T follicular helper cell (primary cell): ENCODE measurements at places on chromosomes 11 and 22.
A peak's percentile ranks its signal among the peaks of the same experiment; 100 is the strongest.

DNA sequence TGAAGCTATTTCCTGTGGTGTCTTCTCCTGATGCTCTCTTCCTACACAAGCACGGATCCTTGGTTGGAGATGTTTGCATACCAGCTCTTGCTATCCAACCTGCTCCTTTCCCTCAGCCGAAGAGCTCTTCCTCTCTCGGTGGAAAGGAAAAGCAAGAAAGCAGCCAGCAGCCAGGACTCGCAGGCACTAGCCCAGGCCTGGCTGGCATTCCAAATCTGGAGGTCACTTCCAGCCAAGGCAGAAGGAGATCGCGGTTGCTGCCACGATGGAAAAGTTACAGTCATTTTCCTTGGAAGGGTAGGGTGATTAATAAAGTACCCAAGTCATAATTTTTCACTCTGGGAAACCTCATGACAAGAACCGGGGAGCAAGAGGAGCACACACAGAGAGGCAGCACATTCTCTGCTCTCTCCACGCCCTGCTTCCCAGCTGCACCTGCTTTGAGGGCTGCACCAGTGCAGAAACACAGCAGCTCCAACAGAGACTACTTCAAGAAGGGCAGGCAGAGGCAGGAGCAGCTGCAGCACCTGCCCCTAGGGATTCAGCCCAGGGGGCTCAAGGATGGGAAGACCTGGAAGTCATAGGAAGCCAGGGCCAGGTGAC is 399.3 kb downstream of the CADM1 start:
- no peak for DNase-seq

GRCh38 chr11:45812581-45813548 is 7.9 kb downstream of the SLC35C1 start:
- no peak for DNase-seq

- DNase-seq = no peak
Measured at GRCh38 chr11:118885831-118886565, 2.3 kb downstream of the CXCR5 start.

- no peak for DNase-seq
Measured at GRCh38 chr22:46012182-46012880, 35.4 kb upstream of the WNT7B start.

DNA sequence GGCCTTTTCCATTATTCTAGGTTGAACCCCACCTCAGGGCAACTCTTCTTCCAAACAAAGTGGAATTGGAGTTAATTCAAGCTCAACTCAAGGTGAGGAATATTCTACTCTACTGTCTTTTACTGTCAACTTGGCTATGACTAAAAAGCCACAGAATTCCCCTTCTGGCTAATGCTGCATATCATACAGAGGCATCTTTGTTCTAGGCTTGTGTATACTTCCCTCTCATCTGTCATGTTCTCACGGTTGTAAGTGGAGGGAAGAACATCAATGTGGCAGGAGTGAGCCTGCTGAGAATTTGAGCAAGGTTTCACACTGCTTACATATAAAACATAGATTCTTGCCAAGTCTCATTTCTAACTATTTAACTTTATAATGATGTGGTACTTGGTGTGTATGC is 921.4 kb upstream of the CNTN5 start:
- no peak for DNase-seq

DNA sequence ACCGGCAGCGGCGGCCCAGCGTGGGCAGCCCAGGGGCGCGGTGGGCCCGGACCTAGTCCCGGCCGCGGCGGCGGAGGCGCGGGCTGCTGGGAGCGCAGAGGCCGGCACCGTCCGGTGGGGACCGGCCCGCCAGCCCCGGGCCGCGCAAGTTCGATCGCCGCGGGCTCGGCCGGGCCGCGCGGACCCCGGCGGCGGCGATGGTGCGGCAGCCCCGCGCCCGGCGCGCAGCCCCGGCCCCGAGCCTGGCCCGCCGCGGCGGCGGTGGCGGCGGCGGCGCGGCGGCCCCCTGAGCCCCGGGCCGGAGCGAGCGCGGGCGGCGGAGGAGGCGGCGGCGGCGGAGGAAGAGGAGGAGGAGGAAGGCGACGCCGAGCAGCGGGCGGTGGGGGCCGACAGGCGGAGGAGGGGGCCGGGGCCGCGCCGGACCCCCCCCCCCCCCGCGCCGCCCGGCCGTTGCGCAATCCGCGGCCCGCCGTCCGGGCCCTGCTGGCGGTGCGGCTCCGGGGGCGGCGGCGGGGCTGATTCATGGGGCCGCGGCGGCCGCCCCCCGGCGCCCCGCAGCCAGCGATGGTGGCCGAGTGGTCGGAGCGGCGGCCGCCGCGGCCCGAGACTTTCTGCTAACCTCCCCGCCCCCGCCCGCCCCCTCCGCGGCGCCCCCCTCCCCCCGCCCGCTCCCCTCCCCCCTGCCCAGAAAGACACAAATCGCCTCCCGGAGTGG is 1251.9 kb downstream of the BRD1 start:
- DNase-seq = no peak

- DNase-seq = no peak
Measured at GRCh38 chr11:78216571-78217287, 28.0 kb downstream of the USP35 start.

DNA sequence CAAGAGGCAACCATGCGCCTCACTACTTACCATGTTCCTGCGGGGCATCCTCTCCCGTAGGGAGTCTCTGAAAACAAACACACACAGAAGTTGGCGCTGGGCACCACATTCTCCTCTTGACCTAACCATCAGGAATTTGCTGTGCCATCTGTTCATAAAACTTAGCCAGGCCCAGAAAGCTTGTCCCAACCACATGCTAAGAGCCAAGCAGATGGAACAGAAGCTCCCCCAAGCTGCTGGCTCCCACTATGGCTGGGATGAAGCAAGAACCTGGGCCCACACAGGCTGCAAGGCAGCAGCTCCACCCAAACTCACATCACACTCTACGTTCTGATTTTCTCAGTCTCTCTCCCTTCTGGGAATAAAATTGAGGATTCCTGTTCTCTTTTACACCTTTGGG is 17.4 kb downstream of the HPS4 start:
- DNase-seq = no peak

- no peak for DNase-seq
Measured at GRCh38 chr11:104410336-104410735, 246.4 kb upstream of the PDGFD start.

GRCh38 chr11:117910941-117911655 is 18.1 kb downstream of the TMPRSS13 start:
- no peak for DNase-seq

GRCh38 chr11:64265176-64266160 is 14.1 kb downstream of the PLCB3 start:
- no peak for DNase-seq

DNA sequence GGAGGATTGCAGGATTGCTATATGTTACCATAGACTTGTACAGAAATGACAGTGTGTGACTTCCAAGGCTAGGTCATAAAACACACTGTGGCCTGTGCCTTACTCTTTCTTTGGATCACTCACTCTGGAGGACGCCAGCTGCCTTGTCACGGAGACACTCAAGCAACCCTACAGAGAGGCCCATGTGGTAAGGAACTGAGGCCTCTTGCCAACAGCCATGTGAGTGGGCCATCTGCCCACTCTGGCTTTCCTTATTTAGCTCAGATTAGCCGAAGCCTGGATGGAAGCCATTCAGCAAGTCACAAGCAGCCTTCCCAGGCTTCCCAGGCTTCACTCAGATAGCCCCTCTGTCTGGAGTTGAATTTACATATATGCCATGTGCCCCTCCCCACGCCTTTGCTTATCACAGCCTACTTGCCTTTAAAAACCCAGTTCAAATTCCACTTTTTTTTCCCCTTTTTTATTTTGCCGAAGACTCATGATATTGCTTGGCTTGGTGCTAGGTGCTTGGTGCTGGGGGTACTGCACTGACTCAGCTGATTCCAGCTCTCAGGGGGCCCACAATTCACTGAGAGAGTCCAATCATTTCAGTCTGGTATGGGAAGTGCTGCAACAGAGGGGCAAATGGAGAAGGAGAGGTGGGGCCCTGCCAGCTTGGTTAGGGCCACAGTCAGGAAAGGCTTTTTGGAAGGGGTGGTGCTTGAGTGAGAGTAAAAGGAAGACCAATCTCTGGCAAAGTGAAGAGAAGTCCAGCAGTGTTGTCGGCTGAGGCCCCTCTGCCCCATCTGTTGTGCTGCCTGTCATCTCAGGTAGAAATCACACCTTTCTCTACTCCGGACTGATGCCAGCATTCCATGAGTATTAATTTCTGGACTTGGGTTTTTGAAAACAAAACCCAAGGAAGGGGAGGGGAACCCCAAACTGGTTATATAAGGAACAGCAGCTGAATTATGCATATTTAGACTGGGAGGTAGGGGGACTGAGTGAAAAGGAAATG is 14.5 kb upstream of the P4HA3 start:
- no peak for DNase-seq

DNA sequence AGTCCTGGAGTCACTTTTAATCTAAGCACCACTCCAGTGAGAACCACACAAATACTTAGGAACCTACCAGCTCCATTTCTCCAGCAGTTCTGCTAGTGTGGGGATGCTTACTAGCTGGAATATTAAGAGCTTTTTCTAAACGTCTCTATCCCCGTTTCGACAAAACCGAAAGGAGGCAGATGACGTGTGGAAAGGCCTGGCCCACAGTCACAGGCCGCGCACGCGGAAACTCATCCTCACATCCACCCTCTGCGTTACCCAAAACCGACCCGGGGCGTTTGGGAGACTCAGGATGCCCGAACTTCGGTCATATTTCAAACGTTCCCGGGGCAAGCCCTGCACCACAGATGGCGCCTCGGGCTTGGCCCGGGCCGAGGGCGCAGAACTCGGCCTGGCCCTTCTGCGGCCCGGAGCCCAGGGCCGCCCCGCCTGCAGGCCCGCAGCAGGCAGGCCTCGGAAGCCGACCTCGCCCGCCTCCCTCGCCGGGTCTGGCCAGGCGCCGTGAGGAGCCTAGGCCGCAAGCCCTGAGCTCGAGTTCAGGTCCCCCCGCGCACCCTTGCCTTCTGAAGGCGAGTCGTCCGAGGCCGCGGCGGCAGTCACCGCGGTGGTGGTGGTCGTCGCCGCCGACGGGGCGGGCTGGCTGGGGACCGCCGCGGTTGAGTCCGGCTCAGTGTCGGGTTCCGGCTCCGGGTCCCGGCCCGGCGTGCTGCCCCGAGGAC is 473 bp downstream of the FNBP4 start:
- DNase-seq = peak; percentile 69

DNA sequence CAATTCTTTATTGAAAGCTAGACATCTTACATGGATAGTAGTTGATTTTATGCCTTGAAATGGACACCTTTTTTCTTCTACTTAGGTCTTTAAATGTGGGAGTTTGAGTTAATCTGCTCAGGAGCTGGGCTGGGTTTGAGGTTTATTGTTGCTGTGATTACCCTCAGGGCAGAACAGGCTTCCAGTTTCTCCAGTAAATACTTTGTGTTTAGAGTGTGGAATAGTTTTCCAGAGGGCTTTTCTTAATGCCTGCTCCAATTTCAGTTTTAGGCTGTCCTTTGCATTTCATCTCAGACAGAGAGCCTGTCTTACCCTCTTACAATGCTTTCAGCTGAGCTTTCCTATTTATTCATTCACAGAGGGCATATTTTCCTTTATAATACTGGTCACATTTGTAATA is 69.9 kb upstream of the ADORA2A start:
- DNase-seq = no peak

GRCh38 chr11:75697906-75698581 is 19.6 kb upstream of the MOGAT2 start:
- DNase-seq = no peak

- no peak for DNase-seq
Measured at GRCh38 chr22:28175730-28176492, 256.9 kb upstream of the PITPNB start.

DNA sequence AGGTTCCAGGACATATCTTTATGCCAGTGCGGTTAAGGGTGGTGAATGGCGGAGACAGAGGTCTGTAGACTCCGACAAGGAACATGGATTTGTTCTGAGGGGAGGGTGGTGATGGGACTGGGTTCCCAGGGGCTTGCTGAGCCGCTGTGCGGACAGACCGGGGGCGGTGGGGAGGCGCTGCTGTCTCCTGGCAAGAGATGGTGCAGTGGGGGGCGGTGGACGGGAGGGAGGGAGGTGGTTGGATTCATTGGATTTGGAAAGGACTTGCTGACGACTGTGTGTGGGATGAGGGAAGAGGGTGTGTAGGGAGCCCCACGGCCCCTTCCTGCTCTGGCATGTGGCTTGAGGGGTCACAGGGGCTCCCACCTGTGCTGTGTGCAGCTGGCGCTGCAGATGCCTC is 43.2 kb downstream of the FLRT1 start:
- no peak for DNase-seq

DNA sequence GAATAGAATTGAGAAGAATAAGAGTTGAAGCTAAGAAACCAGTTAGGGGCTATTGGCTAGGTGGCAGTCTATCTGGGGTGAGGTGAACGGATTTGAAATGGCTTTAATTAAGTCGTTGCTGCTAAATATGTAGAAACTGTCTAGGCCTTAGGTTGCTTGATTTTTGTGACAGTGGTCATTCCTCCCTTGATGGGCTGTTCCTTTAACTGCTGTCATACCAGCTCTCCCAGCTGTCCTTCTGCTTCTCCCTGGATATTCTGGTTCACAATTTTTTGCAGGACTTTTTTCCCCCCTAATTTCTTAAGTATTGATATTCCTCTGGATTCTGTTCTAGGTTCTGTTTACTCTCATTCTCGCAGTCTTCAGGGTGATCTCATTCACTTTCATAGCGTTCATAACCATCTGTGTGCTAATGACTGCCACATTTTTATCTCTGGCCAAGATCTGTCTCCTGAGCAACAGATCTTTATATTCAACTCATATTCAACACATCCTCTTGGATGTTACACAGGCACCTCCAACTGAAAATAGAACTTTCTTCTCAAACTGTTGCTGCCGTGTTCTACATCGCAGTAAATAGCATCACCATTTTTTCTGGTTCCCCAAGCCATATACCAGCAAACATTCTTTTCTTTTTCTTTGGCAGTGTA is 134.1 kb downstream of the UVRAG start:
- no peak for DNase-seq

DNA sequence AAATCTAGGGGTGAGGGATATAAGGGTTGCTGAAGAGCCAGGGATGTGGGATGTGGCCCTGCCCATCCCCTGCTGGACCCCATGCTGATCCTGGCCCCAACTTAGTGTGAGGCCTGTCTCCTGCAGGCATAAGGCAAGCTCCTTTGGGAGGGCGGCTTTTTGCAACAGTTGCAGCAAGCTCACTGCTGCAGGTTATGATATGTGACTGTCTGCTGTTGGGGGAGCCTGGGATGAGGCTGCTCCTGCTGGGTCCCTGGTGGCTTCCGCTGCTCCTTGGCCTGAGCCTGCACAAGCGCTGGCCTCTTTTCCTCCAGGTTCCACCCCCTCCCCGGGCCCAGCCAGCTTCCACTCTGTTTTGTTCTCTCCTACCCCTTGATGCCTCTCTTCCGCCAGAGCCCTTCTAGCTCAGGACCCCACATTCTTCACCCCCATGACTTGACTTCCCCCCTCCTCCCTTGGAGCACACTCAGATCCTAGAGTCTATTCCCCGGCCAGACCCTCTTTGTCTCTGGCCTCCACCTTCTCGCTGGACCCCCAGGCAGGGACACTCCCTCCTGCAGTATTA is 35.0 kb upstream of the SYT13 start:
- DNase-seq = no peak

DNA sequence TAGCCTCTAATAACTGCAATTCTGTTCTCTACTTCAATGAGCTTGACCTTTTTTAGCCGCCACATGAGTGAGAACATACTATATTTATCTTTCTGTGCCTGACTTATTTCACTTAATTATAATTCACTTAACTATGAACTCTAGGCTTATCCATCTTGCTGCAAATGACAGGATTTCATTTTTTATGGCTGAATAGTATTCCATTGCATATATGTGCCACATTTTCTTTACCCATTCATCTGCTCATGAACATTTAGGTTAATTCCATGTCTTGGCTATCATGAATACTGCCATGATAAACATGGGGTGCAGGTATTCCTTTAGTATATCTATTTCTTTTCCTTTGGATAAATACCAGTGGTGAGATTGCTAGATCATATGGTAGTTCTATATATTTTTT is 85.2 kb downstream of the CWC15 start:
- DNase-seq = no peak
